ENCODE measurements at places on chromosomes 1 and 21.
A peak's percentile ranks its signal among the peaks of the same experiment; 100 is the strongest.

- DNase-seq: no peak
Observed at GRCh38 chr1:38763121-38763520, 96.5 kb downstream of the RRAGC start.

DNA sequence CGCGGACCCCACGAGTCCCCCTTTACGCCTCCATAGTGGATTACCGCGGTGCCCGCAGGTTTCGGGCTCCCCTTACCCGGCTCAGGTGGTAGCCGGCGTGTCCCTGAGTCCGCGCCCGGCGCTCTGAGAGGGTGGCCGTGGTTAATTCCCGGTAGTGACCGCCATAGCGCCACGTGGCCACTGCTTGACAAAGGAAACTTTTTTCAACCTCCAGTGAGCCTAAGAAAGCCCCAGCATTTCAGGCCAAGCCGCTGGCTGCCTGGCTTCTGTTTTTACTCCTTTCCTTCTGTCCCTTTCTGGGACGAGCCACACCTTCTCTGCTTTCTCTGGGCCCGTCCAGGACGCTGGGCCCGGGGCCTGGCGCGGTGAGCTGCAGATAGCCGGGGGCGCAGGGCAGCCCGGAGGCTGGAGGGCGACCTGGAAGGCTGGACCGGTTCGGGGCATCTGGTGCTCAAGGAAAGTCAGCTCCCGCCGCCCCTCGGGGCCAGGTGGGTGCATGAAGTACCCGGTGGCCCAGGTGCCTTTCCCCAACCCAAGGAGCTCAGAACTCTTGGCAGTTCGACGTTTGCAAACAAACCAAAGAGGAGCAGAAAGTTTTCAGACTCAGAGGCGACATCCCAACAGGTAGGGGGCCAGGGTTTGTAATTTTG lies 540 bp upstream of the C1orf198 start:
- no peak for DNase-seq

GRCh38 chr1:183231545-183231944 lies 45.5 kb downstream of the LAMC2 start:
- DNase-seq: no peak

DNA sequence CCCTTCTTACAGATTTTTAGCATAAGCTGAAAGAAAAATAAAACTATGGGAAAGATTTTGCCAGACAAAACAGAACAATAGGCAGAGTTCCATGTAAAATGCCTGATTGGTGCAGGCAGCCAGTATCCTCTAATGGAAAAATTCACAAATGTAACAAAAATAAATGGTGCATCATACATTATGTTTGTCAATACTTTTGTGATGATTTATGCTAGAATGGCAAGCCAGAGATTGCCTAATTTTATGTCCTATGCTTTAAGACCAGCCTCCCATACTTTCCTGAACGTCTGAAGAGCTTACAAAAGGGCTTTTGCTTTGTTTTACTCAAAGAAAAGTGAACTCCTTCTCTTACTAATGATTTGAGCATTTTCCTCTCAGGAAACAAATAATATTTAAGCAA lies 81.5 kb upstream of the KCNJ15 start:
- DNase-seq: no peak

DNA sequence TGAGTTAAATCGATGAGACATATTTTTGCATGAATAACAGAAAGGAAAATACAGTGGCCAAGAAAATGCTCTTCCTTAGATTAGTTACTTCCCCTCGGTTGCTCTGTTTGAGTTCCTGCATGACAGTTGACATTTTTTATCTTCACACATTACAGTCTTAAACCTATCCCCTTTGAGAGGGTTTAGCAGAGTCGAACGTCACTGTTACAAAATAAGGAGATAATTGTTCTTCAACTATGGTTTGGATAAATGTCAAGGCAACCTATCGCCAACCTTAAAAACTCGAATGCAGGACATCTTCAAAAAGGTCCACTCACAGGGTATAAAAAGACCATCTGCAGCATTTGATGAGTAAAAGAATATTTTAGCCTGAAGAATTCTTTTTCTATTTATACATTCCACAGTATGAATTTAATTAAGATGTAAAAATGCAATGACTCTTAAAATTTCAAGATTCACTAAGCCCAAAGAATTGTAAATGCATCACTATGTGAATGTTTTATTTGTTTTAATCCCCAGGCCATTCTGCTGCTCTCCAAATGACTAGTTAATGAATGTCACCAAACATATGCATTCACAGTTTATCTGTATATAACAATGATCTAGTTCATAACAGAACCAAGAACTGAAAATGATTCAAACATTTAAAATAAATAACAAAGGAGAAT lies 68.9 kb upstream of the COL11A1 start:
- no peak for DNase-seq

GRCh38 chr1:216258856-216259255 lies 164.4 kb downstream of the USH2A start:
- no peak for DNase-seq

GRCh38 chr1:9787702-9788101 lies 36.1 kb downstream of the CLSTN1 start:
- DNase-seq: peak; percentile 65

DNA sequence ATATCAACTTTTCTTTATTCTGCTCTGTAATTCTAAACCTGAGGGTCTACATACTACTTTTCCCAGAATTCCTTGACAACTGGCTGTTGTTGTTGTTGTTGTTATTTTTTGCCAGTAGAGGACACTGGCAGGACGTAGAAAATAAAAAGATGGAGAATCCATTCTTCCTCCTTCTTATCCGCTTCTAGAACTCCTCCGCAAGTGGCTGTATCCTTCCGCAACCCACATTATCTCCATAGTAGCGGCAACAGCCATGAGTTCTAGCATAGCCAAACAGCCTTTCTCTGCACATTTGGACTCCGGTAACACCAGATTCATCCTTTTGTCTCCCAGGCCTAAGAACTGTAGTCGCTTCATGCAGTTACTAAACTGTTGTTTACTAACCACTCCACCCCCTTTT lies 91.1 kb upstream of the CACHD1 start:
- no peak for DNase-seq

DNA sequence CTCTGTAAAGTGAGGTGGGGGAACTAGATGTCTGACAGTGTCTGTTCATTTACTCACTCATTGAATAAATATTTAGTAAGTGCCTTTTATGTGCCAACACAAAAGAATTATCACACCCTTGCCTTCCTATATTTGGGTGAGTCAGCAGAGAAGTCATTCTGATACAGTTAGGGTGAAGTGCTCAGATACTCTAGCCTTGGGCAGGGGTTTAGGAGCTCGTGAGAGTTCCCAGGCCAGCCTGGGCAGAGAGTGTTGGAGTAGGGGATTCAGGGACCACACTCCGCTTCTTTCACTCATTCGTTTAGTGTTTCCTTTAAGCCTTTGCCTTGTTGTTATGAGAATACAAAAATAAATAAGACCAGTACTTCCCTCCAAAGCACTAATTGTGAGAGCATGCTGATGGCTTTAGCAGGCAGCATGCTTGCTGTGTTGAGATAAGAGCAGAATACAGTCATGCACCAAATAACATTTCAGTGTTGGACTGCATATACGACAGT lies 83.9 kb downstream of the DYRK1A start:
- DNase-seq: no peak
